ENCODE measurements at places on chromosomes 1 and 21.

DNA sequence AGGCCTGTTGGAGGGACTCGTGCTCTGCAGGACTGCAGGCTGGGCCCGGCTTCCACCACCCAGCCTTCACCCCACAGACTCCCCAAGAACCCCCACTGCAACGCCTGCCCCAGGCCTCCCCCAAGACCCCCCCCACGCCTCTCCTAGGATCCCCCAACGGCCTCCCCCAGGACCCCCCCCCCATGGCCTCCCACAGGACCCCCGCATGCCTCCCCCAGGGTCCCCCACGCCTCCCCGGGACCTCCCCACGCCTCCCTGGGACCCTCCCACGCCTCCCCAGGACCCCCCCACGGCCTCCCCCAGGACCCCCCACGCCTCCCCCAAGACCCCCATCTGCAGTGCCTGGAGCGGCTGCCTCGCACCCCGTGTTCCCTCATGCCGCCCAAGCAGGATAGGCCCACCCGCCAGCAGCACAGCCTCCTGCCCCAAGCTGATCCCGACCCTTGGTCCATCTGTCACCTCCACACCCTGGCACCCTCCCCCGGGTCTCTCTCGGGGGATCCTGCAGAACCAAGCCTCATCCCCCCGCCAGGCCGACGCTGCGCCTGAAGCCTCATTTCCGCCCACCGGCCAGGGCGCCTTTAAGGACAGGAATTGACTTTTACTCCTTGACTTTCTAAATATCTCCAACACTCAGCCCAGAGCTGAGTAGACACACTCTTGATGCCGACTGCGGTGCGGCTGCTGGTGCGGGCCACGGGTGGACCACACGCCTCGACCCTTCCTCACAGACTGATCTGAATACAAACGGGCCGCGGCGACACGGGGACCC is 14.1 kb upstream of the RNF223 start:
- no peak for DNase-seq

DNA sequence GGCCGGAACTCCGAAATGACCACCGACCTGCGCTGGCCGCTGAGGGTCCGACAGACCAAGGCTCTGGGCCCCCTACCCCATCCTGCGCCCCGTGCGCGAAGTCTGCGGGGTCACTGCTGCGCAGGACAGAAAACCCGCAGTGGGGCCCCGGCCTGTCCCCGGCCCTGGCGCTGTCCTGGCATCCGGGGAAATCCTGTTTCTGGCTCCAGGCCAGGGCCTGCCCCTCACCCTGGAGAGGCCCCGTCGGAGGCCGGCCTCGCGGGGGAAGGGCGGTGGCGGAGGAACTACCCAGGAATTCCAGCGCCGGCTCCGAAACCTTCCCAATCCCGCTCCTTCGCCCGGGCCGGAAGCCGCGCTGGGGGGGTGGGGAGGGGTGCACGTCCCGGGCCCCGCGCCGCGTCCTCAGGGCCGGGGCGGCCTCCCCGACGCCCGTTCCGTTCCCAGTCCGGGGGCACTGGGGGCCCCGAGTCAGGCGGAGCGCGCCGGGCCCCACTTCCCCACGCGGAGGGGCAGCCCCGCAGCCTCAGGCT is 77.0 kb downstream of the MORN1 start:
- DNase-seq = peak; percentile 72

DNA sequence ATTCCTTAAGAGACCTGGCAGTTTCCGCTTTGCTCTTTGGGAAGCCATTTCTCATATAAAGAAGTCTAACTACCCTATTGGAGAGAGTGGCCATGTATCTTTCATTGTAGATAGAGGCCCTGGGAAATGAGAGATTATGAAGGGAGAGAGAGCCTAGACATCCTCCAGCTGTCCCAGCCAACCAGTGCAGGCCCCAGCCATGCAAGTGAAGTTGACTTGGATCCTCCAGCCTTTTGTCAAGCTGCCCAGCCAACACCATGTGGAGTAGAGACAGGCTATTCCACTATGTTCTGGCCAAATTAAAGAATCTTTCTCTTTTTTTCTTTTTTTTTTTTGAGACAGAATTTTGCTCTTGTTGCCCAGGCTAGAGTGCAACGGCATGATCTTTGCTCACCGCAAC is 7.1 kb upstream of the ANP32E start:
- DNase-seq = no peak

- DNase-seq = no peak
Measured at GRCh38 chr21:34201481-34201858, 128.1 kb downstream of the MRPS6 start.

DNA sequence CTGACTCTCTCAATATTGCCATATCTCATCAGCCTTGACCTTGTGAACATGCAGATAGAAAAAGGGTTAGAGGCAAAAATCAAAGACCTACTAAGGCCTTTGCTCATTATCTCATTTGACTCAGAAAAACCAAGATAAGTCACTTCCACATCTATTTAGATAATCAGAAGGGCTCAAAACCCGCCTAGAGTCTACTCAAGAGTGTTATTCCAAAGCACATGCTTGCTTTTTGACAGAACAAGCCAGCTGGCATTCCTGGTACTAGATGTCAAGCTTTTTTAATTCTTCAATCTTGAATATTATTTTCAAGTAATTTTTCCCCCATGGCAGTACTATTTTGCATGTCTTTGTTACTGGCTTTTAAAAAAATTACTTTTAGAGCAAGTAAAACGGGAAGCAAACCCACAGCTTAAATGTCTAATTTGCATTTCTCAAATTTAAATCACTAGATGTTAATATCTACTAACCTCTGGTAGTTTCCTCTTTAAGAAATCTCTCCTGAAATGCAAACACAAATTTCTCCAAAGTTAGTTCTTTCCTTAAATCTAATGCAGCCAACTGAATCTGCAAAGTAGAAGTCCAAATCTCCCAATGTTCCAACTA is 51.5 kb downstream of the APP start:
- DNase-seq = no peak

- DNase-seq = peak; percentile 35
Measured at GRCh38 chr1:14969006-14969405, 184.5 kb upstream of the TMEM51 start.

GRCh38 chr1:43358121-43358745 is 548 bp upstream of the CDC20 start:
- no peak for DNase-seq

DNA sequence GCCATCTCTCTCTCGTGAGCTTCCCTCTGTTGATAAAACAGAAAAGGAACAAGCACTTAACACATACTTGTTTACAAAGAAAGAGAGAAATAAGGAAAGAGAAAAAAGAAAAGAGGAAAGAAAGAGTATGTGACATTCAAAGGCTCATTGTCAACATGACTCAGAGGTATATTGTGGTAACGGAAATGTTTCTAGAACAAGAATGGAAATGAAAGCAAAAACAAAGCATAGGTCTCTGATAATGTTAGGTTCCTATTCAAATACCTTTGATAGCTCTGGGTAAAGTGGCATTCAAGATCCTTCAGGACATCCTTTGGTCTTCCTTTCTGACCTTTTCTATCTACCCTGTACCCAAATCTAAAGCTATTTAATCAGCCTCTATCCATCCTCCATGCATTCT is 67.4 kb upstream of the DMRTA2 start:
- DNase-seq = no peak

- no peak for DNase-seq
Measured at GRCh38 chr1:214165850-214166374, 115.0 kb upstream of the SMYD2 start.

- DNase-seq = peak; percentile 94
Measured at GRCh38 chr21:32423320-32424190, 11.0 kb downstream of the EVA1C start.

DNA sequence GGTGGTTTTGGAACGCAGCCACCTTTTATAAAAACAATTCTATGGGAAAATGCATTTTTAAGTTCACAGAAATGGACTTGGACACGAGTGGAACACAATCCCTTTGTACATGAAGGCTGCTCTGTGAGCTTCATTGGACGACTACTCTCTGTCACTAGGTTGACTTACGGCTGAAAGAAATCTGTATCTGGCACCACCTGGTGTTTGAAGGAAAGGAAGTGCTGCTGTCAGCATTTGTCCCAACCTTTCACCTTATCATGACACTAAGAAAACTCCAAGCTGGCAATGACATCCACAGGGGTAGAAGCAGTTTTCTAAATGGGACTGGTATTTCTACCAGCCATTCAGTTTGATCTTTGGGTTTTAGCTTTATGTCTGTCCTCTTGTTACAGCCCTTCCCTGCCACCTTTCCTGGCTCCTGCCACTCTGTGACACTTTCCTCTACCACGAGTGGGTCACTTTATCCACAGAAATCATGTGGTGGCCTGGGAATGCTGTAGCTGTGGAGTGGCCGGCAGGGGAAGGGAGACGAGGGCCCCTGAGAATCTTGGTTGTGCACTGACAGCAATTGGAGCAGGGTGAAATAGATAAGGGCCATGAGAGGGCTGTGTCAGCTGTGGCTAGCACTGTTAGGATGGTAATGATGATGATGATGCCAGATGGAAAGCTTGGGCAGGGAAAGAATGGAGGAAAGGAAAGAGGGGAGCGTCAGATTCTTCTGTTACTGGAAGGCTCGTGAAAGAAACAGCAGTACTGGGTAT is 85.2 kb downstream of the TBX19 start:
- DNase-seq = no peak

GRCh38 chr1:46653405-46653958 is 14.7 kb downstream of the ATPAF1 start:
- peak; percentile 23 for DNase-seq

DNA sequence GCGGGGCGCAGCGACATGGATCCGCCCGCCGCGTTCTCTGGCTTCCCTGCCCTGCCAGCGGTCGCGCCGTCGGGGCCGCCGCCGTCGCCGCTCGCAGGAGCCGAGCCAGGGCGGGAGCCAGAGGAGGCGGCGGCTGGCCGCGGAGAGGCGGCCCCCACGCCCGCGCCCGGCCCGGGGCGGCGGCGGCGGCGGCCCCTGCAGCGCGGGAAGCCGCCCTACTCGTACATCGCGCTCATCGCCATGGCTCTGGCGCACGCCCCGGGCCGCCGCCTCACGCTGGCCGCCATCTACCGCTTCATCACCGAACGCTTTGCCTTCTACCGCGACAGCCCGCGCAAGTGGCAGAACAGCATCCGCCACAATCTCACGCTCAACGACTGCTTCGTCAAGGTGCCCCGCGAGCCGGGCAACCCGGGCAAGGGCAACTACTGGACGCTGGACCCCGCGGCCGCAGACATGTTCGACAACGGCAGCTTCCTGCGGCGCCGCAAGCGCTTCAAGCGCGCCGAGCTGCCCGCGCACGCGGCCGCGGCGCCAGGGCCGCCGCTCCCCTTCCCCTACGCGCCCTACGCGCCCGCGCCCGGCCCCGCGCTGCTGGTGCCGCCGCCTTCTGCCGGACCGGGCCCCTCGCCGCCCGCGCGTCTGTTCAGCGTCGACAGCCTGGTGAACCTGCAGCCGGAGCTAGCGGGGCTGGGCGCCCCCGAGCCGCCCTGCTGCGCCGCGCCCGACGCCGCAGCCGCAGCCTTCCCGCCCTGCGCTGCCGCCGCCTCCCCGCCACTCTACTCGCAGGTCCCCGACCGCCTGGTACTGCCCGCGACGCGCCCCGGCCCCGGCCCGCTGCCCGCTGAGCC is 459 bp downstream of the FOXE3 start:
- no peak for DNase-seq

DNA sequence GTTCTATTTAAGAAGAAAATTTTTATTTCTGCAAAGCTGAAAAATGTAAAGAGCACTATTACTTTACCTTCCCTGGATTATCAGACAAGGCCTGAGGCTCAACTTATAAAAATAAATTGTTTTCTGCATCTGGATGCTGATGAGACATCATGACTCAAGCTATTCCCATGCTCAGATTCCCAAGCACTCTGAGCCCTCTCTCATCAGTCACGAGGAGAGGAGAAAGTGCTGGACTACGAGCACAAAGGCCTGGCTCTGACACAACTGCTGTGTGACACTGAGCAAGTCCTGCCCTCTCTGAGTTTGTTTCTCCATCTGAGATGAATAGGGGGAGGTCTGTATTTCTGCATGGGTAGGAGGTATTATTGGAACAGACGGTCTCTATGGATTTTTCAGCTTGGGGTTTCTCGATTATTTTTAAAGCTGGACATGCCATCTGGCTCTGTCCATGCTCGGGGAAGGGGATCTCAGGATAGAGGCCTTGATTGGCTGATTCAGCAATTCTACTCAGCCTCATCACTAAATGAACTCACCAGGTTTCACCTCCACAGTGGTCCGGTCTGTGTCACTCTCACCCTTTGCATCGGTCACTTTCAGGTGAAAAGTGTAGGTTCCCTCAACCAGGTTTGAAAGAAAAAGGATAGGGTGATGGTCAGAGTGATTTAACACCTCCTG is 107.7 kb downstream of the KIAA0319L start:
- DNase-seq = peak; percentile 92

DNA sequence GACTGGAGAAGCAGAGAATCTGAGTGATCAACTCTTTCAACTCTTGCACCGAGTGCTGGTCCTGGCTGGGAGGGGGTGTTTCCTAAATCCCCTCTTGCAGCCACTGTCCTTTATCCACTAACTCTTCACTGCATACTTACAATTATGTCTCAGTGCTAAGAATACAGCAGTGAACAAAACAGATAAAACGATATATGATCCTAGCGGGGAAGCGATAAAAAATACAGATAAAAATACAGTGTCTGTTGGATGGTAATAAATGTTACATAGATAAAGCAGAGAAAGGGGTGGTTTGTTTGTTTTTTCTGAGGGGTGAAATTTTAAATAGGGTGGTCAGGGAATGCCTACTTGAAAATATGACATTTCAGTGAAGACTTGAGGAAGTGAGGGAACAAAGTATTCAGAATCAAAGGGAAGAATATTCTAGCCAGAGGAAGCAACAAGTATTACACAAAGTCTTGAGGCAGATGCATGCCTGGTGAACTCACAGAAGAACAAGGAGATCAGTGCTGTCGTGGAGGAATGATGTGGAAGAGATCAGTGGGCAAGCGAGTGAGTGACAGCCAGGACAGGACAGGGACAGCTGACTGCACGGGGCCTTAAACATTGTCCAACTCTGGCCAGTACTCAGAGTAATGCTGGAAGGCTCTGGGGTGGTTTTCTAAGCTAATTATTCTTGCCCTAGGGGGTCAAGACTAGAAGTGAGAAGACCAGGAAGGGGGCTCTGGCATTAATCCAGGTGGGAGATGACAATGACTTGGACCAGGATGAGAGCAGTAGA is 110.0 kb downstream of the APP start:
- no peak for DNase-seq

- DNase-seq = no peak
Measured at GRCh38 chr1:187276677-187277076, 447.9 kb downstream of the PLA2G4A start.

DNA sequence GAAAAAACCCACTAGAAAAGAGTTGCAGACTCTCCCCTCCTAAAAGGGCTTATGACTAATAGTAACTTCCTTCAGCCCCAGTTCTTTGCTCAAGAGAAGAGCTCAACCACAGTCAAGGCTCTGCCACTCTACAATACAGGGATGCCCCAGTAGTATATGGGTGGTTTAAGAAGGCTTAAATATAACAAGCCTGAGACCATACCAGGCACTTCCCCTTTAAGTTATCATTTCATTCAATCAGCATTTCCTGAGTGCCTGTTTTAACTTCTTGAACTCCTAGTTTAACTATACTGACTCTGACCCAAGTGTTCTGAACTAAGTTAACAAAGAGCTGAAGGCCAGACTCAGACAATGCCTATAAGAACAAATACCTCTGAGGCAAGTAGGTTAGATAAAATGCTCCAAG is 19.8 kb downstream of the PRPF38A start:
- peak; percentile 29 for DNase-seq
